ENCODE measurements at places on chromosomes 16 and 17.

DNA sequence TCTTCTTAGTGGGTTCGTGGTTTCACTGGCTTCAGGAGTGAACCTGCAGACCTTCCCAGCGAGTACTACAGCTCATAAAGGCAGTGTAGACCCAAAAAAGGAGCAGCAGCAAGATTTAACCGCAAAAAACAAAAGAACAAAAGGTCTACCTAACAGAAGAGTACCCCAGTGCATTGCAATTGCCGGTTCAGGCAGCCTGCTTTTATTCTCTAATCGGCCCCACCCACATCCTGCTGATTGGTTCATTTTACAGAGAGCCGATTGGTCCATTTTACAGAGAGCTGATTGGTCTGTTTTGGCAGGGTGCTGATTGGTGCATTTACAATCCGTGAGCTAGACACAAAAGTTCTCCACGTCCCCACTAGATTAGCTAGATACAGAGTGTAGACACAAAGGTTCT, 2.0 kb upstream of the ARRB2 start:
- DNase-seq, result peak; percentile 37

DNA sequence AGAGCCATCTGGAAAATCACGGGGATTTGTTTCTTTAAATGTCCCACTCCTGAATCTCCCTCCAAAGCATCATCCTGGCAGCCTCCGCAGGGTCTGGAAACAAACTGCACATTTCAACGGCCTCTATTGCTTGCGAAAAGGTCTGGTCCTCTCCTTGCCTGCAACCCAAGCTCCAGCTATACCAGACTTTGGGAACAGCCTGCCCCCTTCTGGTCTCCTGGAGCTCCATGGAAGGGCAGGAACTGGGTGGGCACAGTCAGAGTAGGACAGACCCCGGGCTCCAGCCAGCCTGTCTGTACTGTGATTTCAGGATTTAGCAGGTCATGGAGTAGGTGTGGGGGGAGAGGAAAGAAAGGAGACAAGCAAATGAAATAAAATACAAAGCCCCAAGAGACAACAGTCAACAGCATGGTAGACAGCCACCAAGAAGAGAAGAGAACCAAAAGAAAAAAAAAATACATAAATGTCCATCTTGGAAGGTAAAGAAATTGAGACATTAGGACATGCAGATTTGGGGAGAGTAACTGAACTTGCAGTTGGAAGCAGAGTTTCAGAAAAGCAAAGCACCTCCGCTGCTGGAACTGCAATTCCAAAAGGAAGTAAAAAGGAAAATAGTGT, 2.7 kb downstream of the XYLT1 start:
- no peak for DNase-seq

- DNase-seq, result no peak
These were observed 7.8 kb upstream of the PDP2 start for GRCh38 chr16:66872559-66872942.

DNA sequence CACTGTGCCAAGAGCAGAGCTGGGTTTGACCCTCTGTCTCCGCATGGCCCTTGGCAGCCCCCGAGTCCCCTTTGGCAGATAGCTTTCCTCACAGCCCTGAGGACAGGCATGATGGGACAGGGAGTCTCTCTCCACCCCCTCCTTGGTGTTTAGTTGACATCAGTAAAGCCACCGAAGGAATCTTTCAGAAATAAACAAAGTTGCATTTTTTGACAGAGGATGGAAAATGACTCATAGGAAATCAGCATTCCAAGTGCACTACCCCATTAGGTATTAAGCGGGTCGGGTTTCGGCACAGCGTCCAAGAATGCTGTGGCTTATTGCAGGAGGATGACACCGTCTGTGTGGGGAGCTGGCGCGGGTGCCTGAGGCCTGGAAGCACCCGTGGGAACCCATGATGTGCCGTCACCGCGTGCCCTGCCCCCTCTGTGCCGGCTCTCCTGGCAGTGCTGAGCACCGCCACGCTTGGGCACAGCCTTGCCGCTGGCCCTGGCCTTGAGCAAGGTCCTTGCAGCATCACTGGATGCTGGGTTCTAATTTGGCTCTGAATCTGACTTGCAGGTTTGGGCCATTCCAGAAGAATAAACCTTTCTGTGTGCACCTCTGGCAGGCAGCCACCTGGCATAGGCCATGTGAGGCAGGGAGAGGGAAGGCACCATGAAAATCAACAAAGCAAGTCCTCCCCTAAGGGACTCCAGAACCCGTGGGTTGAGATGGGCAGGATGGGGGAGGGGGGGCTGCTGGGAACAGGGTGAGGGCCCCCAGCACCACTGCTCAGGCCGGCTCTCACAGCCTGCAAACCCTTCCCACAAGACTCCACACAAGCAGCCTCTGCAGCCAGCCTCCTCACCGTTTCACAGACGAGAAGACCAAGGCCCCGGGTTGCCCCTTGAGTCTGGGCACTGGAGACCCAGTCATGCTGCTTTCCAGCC, 50.5 kb upstream of the ZNF469 start:
- no peak for DNase-seq

- no peak for DNase-seq
These were observed 10.8 kb upstream of the TAOK1 start for GRCh38 chr17:29379084-29379991.

- no peak for DNase-seq
These were observed 7.7 kb upstream of the MBTPS1 start for GRCh38 chr16:84124257-84125073.

- DNase-seq, result no peak
These were observed 1.4 kb upstream of the DHX8 start for GRCh38 chr17:43482103-43483012.

GRCh38 chr17:725746-726145, 6.7 kb upstream of the TLCD3A start:
- no peak for DNase-seq

DNA sequence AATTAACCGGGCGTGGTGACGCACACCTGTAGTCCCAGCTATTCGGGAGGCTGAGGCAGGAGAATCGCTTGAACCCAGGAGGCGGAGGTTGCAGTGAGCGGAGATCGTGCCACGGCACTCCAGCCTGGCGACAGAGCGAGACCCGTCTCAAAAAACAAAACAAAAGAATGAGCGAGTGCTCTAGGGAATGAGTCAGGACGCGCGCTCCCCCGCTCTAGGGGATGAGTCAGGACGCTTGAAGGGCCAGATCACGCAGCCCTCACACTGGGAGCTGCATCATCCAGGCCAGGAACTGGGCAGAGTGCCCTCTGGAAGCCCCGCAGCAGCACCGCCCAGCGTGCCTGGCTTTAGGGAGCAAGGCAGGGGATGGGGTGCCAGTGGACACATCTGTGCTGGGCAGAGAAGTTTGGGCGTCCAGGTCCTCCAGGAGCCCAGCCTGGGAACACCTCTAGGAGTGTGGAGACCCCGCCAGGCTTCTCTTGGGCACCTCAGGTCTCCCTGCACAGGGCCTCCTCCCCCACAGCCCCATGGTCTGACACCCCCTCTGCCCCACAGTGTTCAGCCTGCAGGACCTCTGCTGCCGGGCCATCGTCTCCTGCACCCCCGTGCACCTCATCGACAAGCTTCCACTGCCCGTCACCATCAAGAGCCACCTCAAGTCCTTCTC, 3.9 kb upstream of the WFIKKN1 start:
- no peak for DNase-seq

GRCh38 chr16:56576585-56577299, 11.9 kb downstream of the MT4 start:
- peak; percentile 90 for DNase-seq

DNA sequence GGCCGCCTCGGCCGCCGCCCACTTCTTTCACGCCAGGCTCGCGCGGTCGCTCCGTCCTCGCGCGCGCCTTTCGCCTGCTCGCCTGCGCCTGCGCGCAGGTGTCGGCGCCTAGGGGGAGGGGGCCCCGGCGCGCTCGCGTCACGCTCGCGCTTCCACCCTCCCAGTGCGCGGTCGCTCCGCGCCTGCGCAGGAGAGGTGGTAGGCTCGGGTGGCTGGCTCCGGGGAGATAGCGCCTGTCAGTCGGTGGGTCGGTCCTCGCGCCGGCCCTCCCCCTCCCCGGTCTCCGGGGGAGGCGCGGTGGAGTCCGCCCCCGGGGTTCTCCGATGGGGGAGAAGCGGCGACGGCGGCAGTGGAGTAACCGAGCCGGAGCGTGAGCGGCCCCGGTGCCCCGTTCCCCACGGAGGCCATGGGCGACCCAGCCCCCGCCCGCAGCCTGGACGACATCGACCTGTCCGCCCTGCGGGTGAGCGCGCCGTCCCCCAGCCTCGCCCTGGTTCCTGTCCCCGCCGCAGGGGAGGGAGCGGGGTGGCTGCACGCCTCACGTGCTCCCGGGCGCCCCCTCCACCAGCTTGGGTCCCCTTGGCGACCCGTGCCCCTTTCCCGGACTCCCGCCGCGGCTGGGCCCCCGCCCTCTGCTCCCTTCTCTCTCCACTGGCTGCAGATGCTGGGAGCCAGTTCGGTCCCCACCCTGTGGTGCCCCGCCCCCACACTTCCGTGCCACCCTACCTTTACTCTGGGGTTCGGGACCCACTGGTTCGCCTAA, at the start of gene MINK1:
TSS of gene MINK1 (plus strand) at position 163 of the 763 bp plus-strand sequence. CDS start at position 407, 244 bp downstream.
- DNase-seq, result peak; percentile 79

DNA sequence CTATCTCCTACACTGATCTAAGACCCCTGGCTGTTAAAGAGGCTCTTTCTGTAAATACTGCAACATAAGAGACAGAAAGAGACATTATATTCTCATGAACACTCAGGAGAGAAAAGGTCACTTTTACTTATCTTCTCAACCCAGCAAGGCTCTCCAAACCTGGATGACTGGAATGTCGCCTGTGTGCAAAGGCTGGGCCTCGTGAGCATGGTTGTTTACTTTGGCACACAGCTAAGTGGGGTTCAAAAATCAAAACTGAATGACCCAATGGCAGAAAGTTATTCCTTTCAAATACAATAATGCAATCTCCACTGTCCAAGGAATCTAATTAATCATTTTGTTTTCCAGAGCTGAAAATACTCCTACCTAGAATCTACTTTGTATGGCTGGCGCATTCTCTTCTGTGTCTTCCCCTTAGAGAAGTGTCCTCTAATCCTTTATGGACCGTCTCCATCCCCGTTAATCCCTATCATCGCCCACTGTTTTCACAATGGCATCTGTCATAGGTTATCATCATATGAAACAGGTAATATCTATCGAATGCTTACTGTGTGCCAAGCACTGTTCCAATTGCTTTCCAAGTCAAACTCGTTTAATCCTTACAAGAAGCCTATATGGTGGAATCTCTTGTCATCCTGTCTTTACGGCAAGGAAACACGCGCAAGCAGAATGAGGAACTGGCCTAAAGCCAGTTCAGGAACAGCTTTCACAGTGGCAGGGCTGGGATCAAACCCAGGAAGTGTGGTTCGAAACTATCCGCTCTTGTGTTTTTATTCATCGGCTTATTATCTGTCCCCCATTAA, 1.3 kb downstream of the SLX4 start:
- DNase-seq, result no peak

- no peak for DNase-seq
These were observed 7.0 kb upstream of the SLC39A11 start for GRCh38 chr17:73099511-73099910.

All from stimulated activated CD4-positive, alpha-beta T cell treated with anti-CD3 and anti-CD28 coated beads, Interleukin-2, amount 100 ng/mL, for 48 hours (primary cell).